ENCODE measurements at places on chromosomes 1 and 21.

GRCh38 chr1:224526771-224527170 lies 89.3 kb upstream of the CNIH3 start:
- DNase-seq = no peak

GRCh38 chr1:29409616-29410015 lies 173.3 kb downstream of the PTPRU start:
- DNase-seq = no peak

GRCh38 chr1:162321809-162322422 lies 54.7 kb downstream of the SPATA46 start:
- no peak for DNase-seq

DNA sequence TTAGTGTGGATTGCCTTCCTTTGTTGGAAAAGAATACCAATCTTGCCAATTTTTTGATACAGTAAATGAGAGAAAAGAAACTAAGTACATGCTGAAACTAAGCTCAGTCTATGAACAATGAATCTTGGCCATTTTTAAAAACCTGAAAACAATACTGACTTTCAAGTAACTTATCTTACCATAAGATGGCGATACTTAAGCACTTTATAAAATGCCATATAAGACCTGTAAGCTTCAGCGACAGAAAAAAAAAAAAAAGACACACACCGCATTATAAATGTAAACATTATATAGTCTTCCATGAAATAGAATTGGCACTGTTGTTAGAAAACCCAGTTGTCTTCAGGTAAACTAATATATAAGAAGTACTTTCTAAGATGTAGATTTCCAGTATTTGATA lies 3.0 kb downstream of the OLFM3 start:
- DNase-seq = peak; percentile 87

DNA sequence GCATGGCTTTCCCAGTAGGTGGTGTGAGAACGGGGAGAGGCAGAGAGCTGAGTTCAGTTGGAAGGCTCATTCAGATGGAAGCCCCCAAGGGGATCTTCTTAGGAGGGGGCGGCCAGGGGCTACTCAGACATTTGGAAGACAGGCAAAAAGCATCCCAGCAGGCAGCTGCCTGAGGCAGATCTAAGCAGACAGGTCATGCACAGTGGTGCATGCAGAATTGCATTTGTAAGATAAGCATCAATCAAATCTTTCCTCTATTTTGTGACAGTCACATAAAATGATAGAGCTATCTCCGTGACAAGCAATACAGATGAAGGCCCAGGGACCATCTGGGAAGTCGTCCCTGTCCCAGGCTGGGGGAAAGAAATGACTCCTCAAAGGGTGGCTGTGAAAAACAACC lies 3.8 kb downstream of the RAB3B start:
- DNase-seq = no peak

DNA sequence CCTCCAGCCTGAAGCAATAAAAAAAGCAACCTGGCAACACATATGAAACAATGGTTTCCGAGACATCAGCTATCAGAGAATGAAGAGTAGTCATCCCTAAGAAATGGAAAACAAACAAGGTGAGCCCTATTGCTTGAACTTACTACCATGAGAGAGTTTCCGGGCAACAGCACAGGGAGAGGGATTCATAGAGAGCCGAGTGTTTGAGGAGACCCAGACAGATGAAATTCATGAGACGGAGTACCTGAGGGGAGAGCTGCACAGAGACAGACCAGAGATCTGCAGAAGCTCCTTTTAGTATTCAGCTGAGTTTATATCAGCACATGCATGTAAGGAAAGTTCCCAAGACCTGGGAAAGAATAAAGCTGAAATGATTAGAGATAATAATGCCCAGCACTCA lies 19.8 kb downstream of the CRB1 start:
- no peak for DNase-seq

- DNase-seq = no peak
Measured at GRCh38 chr1:55275151-55275748, 60.1 kb upstream of the USP24 start.

DNA sequence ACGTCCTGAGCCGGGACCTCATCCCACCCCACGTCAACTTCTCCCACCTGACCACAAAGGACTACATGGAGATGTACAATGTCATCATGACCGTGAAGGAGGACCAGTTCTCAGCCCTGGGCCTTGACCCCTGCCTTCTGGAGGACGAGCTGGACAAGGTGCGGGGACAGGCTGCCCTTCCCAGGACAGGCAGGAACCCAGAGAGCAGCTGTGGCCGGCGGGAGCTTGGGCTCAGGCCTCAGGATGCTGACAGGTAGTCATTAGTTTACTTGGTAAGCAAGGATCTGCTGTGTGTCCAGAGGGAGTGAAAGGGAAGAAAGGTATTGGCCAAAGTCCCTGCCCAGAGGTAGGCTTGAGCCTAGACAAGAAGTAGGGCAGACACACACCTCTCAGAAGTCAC lies 17.6 kb upstream of the KCNC4 start:
- DNase-seq = no peak

- no peak for DNase-seq
Measured at GRCh38 chr21:24179110-24179509, 1428.2 kb downstream of the MRPL39 start.

DNA sequence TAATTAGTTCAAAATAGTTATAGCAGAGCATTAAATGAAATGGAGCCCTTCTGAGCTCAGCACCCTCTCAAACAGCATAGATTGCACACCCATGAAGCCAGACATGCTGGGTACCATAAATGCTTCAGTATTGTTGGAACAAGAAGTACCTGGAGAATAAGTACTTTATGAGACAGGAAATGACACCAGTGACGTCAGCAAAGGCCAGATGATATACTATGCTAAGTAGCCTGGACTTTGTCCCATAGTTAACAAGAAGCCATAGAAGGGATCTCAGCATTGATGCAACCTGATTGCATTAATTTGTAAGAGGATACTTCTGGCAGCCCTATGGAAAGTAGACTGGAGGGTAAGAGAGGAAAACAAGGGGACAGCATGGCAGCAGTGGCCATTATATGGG lies 16.3 kb upstream of the GADD45A start:
- no peak for DNase-seq

GRCh38 chr21:41953249-41953830 lies 478 bp downstream of the C2CD2 start:
- no peak for DNase-seq

- DNase-seq = no peak
Measured at GRCh38 chr1:14786109-14786675, 187.7 kb downstream of the KAZN start.

DNA sequence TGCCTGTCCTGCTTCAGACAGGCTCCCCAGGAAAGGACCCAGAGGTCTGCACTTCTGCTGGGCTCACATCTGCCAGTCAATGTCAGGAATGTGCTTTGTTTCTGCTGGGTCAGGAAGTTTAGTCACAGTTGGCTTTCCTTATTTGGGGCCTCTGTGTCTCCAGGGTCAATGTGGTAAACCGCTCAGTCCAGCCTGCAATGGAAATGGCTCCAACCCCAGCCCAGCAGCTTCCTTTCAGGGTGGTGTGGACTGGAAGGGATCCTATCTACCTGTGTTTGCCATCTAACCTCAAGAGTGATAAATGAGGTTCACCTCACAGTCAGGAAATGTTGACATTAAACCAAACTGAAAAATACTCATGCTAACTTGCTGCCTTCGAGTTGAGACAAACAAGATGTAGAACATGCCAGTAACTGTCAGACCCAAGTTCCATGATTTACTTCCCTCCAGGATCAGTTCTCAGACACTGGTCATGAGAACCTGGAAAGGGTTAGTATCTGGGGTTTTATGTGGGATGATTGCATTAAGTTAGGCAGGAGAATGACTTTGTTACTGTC lies 20.3 kb downstream of the ENO1 start:
- DNase-seq = no peak

DNA sequence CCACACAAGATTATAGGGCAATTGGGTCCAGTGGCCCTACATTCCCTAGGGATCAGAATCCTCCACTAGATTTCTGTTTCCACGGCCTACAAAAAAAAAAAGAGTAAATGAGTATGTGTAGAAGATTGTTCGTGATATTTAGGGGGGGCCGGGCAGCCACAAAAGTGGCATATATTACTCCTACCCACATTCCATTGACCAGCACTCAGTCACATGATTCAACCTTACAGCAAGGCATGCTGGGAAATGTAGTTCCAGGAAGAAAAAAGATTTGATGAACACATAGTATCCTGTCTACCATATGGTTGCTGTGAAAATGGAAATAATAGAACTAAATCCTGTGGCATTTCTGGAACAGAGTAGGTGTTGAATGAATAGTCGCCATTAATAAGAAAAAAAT lies 43.4 kb upstream of the GJB5 start:
- no peak for DNase-seq

- DNase-seq = no peak
Measured at GRCh38 chr1:93758842-93759515, 77.3 kb upstream of the BCAR3 start.

GRCh38 chr1:85320371-85321131 lies 44.1 kb upstream of the BCL10 start:
- DNase-seq = no peak

GRCh38 chr1:222204475-222204874 lies 343.4 kb downstream of the HHIPL2 start:
- no peak for DNase-seq

DNA sequence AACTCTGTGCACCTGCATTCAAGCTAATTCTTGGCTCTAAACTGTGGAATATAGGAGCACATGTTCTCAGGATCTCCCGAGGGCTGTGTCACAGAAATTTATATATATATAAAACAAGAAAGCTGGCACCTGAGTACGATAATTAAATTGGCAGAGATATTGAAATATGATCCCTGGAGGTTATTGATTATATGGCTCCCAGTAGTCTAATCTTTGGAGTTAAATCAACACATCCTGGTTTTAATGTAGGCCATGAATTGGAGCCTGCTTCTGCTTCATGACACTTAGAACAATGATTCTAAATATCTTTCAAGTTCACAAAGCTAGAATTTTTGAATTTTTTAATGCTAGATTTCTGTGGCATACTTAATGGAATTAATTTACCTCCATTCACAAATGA lies 84.3 kb downstream of the CTH start:
- no peak for DNase-seq

- no peak for DNase-seq
Measured at GRCh38 chr1:159917533-159918351, 7.6 kb downstream of the TAGLN2 start.

GRCh38 chr1:239558559-239558958 lies 172.2 kb downstream of the CHRM3 start:
- DNase-seq = no peak

DNA sequence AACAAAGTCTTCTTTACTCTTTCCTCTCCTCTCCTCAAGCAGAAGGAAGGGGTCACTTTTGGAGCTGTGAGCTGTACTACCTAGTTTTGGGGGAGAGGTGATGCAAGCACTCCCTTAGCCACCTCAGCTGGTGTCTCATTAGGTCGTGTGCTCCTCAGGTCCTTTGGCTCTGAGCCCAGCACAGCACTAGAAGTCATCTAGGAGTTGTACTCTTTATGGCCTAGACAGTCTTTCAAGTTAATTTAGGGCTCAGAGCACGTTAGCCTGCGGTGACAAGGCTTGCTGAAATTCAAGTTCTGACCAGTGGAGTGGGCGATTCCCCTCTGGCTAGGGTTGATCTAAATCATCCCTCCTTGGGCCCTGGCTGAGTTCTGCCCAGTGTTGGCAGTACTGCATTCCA lies 48.0 kb upstream of the WDR26 start:
- no peak for DNase-seq

- peak; percentile 79 for DNase-seq
Measured at GRCh38 chr1:183633676-183634343, 1.8 kb downstream of the ARPC5 start.

DNA sequence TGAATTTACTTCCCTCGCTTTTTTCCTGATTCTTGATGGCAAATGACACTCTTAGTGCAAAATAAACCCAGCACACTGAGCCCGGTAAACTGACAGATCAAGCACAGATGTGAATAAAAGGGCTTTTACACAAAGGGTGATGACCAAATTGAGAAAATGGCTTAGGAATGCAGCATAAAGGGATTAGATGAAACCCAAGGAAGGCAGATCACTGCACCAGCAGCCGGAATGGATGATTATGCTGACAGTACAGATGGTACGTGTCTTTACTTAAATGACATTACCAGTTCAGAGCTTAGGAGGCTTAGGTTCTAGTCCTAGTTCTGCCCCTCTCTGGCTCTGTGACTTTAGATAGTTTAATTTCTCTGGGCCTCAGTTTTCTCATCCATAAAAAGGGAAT lies 12.0 kb downstream of the PKP1 start:
- DNase-seq = no peak

DNA sequence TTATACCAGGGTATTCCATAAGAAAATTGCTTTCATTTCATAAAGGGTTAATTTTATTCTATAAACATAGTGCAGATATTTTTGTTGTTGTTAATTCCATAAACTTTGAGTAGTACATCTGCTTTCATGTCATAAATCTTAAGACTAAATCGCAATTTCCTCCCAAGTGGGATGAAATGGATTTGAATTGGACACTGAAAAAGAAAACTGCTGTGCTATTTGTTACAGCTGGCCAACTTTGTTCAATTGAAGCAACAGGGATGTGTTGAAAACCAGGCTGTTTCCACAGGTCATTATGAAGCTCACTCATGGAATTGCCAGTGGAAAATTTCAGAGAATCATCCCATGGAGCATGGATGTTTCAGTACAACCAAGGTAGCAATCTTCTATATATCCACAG lies 252.5 kb upstream of the RGS18 start:
- DNase-seq = no peak

GRCh38 chr1:33299461-33300155 lies 21.3 kb downstream of the A3GALT2 start:
- DNase-seq = no peak

DNA sequence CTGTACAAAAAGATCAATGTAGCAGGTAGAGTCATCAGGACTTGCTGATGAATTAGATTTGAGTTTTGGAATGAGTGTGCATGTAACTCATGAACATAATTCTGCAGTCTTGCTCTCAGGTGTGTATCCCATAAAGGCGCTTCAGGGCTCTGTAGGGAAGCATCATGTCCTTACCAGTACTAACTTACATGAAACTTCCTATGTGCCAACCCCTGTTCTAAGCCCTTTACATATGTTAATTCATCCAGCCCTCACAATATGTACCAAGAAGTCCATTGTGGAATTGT lies 2.1 kb upstream of the FCRLB start:
- DNase-seq = no peak

DNA sequence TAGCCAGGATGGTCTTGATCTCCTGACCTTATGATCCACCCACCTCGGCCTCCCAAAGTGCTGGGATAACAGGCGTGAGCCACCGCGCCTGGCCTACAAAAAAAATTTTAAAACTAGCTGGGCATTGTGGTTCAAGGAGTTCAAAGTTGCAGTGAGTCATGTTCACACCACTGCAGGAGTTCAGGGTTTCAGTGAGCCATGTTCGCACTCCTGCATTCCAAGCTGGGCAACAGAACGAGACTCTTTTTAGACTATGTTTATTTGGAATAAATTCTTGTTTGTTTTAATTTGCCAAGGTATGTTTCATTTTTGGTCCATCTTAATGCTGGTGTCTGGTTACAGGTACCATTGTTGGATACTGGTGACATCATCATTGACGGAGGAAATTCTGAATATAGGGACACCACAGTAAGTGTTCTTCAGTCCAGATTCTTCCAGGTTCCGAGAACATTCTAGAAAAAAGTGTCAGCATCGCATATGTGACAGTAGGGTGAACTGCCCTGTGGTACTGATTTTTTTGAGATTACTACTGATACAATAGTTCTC lies 3.9 kb downstream of the PGD start:
- no peak for DNase-seq
